ENCODE measurements at places on chromosomes 1 and 21. TPM values are rescaled to one million over a fixed set of nuclear protein-coding genes. Genes with fewer than 3 reads are reported as not detected.

TTC22 gene
- 3.6 TPM for total RNA-seq

DNA sequence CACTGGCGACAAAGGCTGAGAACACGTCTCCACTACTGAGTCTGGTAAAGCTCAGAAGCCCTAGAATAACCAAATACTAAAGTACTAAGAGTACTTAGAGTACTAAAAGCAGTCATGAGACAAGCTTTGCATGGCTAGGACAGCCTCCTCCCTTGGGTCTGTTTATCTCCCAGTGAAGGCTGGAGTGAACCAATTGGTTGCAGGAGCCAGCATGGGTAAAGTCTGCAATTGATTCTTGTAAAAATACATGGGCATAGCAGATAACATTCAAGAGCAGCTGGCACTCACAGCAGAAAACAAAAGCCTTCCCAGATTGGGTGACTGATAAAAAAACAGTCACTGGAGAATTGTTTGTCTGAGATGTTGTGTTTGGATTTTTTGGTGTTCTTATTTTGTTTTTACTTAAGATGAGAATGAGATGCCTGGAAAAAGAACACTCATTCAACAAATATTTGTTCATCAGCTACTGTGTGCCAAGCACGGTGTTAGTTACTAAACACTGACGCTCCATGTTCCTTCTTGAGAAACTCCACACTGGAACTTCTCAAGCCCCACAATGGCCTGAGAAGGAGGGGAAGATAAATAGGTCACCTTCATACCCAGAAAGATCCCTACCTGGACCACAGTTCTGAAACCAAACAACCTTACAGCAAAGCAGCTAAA, 3.7 kb downstream of the IRF6 start:
- DNase-seq = no peak

GRCh38 chr1:171581766-171582165, 40.3 kb upstream of the MYOCOS start:
- no peak for DNase-seq

- no peak for DNase-seq
Measured at GRCh38 chr1:225453797-225454648, 26.2 kb upstream of the LBR start.

DNA sequence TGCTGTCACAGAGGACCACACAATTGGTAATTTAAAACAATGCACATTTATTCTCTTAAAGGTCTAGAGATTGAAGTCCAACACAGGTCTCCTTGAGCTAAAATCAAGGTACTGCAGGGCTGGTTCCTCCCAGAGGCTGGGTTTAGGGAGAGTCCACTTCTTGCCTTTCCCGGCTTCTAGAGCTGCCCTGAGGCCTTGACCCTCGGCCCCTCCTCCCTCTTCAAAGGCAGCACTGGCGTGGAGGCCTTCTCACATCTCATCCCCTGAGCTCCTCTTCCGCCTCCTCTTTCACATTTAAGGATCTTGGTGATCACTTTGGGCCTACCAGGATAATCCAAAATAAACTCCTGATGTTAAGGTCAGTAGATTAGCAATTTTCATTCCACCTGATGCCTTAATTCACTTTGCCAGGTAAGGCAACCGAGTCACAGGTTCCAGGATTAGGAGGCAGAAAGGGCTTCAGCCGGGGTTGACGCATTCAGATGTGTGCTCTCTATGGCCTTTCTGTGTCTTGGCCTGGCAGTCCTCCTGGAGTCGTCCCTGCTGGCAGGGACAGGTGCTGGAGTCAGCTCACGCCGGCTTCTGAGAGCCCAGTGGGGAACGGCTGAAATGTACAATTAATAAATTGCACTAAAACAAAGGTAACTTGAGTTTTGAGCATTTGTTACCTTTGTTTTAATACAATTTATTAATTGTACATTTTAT, 61.2 kb upstream of the ABCG1 start:
- DNase-seq = no peak

DNA sequence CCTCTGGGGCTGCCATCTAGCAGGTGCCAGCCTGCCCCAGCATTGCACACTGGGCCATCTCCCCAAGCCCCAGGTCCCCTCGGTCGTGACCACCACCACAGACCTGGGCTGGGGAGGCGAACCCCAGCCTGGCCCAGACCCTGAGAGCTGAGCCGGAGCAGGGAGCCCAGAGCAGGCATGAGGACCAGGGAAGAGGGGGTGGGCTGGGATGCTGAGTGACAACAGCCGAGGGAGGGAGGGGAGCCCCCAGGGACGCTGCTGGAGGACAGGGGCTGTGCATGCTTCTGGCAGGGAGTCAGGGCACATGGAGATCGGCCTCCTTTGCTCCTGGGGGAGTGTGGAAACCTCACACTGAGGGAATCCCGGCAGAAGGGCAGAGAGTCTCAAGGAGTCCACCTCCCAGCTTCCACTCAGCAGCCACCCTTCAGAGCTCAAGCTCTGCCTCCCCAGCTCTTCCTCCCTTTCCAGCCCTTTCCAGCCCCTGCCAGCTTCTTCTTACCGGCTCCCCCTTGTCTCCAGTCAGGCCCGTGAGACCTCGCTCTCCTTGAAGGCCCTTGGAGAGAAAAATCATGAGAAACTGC, 23.7 kb upstream of the PEF1 start:
- DNase-seq = no peak

DNA sequence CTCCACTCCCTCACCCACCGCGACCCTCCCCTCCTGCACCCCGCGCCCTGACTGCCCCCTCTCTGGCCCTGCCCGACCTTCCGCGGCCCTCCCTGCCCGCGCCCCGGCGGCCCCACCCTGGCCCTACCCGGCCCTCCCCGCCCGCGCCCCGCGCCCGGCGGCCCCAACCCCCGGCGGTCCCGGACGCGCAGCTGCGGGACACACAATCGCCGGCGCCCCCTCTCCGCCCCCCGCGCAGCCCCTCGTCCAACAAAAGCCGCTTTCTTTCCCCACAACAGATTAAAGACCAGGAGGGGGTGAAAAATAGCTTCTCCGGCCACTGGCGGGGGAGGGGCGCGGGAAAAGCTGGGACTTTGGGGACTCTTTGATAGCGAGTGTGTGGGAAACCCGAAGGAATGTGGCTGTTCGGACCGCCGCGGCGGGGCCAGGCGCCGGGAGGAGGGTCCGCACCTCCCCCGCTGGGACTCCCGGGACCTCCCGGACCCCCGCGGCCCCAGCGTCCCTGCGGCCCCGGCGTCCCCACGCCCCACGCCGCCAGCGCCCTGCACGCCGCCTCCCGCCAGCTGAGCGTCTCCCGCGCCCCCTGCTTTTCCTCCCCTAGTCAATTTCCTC, 8.8 kb upstream of the ID3 start:
- DNase-seq = no peak

- DNase-seq = no peak
Measured at GRCh38 chr1:24961961-24962861, 32.1 kb upstream of the RUNX3 start.

CCDC27 gene
- not detected for total RNA-seq

DMRTA2 gene
- not detected for total RNA-seq

RAD54L gene
- total RNA-seq = 4.6 TPM

DNA sequence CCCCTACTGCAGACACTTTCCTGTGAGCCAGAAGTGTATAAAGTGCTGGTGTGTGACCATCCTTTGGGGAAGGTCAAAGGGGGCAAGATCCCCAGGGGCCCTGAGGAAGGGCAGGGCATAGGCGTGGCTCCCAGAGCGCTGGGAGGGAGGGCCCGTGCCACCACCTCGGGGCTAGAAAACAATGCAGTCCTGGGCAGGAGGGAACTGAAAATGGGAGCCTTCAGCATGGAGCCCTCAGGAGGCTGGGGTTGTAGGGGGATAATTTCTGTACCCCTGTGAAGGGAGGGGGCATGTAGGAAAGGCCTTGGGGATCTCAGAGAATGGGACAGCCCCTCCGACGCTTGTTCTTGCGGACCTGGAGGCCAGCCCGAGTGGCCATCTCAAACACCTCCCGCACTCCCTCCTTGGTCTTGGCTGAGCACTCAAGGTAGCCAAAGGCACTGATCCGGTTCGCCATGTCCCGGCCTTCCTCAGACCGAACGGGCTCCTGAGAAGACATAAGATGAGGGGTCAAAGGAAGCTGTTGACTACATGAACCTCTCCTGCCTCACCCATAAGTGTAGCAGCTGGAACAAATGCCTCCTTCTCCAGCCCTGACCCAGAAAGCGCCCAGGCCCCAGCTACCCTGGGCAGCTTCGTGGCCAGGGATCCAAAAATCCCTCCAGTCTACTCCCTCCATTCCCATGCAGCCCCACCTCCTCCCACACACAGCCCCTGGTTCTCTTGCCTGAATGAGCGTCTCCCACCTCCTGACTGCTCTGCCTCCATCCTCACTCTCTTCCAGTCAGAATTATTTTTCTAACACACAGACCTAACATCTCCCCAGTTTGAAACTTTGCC, 5.5 kb downstream of the RHOC start:
- no peak for DNase-seq

DNA sequence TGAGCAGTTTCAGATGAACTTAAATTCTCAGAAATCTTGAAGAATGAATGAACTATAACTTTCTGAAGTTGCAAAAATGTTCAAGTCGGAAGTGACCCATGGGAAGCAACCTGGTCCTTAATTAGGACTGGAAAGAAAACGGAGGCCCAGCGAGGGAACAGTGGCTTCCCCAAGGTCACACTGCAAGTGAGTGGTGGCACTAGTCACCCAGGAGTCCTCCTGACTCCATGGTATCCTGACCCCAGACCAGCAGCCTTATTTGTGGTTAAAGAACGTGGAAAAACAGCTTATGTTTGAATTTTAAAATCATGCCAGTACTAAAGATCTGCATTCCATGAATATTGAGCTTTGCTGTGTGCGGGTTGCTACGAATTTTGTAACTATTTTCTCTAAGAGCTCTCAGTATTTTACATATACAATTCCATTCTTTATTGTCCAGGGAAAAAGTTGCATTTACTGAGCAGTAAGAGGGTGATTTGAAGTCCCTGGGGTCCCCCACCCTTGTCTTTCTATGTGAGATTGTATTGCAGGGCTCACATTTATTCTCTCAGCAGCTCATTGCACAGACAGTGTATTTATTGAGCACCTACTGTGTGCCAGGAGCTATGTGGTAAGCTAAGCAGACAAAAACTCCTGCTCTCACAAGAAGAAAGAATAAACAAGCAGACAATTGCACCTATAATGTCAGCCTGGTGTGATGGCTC, 61.6 kb upstream of the ATP5PO start:
- DNase-seq = no peak

GRCh38 chr1:117534995-117535467, 70.8 kb upstream of the TENT5C start:
- peak; percentile 5 for DNase-seq

DNA sequence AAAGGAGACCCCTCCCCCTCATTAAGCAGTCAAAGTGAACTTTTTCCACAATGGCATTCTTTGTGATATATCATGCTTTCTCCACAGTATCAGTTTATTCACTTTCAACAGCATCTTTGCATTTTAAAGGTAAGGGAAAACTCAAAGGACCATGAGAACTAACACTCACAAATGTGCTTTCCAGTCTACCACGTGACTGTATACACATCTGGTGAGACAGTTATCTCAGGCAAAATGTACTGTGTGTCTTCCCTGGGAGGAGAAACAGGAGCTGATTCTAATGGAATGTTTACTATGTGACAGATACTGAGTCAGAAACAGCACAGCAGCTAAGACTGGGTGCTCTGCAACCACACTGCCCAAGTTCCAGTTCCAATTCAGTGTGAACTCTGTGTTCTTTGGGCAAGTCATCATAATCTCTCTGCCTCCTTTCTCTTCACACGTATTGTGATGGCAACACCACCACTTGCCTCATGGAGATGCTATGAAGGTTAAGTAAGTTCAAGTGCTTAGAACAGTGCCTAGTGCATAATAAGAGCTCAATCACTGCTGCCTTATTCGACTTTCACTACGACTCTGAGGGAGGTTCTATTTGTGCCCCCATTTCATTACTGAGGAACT, 79.0 kb downstream of the SLC45A1 start:
- DNase-seq = peak; percentile 42

PLPPR4 gene
- total RNA-seq = 3.9 TPM

- DNase-seq = no peak
Measured at GRCh38 chr1:57678138-57678537, 254.3 kb upstream of the DAB1 start.

KRTAP13-4 gene
- total RNA-seq = not detected

GRCh38 chr1:228272831-228273571, 65.2 kb downstream of the OBSCN start:
- DNase-seq = no peak

DNA sequence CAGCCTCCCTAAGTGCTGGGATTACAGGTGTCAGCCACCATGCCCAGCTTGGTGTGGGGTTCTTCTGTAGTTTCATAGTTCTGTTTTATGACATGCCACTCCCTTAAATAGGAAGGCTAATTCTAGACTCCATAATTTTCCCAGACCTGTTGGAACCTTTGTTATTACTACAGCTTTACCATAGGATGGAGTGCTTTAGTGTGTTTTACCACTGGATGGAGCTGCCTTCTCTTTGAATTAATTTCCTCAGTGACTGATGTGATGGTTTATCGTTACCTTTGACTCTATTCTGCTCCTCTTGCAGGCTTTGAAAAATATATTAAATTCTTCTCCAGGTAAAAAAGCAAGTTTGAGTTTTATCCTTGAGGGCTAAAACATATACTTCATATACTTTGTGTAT, 84.6 kb upstream of the NEK7 start:
- no peak for DNase-seq

- DNase-seq = peak; percentile 18
Measured at GRCh38 chr1:157154940-157155514, 16.8 kb upstream of the ETV3 start.

DNA sequence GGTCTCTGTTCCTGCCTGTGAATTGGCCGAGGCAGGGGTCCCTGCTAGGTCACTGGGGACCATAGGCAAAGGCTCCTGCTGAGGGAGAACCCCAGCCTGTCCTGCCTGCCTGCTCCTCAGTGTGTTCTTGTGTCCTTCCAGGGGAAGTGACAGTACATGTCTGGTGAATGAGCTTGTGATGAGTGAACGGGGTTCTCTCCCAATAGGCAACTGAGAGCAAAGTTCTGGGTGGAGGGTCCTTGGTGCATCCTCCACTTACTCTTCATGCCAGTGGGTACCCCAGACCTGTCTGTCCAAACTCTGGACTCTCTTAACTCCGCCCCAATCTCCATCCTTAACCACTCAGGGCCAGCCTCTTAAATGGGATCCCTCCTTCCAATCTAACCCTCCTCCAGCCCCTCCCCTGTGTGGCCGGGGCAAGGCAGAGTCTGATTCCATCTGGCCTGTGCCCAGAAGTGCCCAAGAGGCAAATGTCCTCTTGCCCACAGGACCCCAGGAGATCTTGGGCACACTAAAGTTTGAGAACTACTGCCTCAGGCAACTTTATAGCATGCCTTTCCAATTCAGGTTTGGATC, 2.0 kb downstream of the XKR8 start:
- no peak for DNase-seq
